PC-3 (cell line): ENCODE measurements at places on chromosomes 4 and X. TPM values are rescaled to one million over a fixed set of nuclear protein-coding genes. Genes with fewer than 3 reads are reported as not detected.

- H3K4me1 ChIP-seq, result no peaks in the 10 kb centered on the region
- no peaks in the 10 kb centered on the region for H3K36me3 ChIP-seq
- no peak overlapping the region for H3K4me3 ChIP-seq
- H3K27me3 ChIP-seq, result no peaks in the 10 kb centered on the region
Observed at GRCh38 chr4:38581426-38582106, 82.4 kb upstream of the KLF3 start.

GRCh38 chr4:188270273-188271069, 131.2 kb downstream of the TRIML1 start:
- H3K27me3 ChIP-seq, result no peaks in the 10 kb centered on the region
- H3K36me3 ChIP-seq, result no peaks in the 10 kb centered on the region
- H3K4me3 ChIP-seq, result no peak overlapping the region
- H3K27ac ChIP-seq, result no peak overlapping the region
- H3K4me1 ChIP-seq, result no peaks in the 10 kb centered on the region
- no peak for DNase-seq

DSPP gene
- 0.04 TPM in 1 of 2 replicates, not detected in the other for total RNA-seq

GRCh38 chr4:53586121-53586816, 5.0 kb downstream of the LNX1 start:
- no peaks in the 10 kb centered on the region for H3K36me3 ChIP-seq
- H3K4me3 ChIP-seq, result no peak overlapping the region
- no peaks in the 10 kb centered on the region for H3K27me3 ChIP-seq
- H3K4me1 ChIP-seq, result peaks cover 14% of the 10 kb centered on the region

DNA sequence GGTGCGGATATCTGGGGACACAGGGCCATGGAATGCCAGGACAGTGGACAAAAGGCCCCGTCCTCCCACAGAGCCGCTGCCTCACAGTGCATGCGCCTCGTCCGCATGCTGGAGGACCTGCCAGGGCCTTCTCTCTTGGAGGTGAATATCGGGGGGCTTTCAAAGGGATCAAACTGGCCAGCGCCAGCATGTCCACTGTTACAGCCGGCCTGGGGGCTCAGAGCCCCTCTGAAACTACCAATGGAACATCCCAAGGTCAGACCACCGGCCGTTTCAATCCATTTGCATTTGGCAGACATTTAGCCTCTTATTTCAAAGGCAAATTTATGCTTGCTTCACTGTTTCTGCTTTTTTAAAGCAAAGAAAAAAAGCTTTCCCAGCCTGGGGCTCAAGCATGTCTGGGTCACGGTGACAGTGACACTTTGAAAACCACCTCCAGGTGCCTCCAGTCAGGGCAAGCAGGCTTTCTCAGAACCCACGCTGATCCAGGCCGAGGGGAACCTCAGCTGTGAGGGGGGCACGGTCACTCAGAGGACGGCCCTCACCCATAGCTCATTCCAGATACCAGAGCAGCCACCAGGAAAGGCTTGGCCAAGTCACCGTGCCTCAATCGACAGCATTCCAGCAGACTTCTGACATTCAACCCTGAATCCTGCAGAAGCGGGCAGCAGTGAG, 57.2 kb downstream of the PPP2R2C start:
- DNase-seq, result no peak
- no peak overlapping the region for H3K4me3 ChIP-seq
- no peaks in the 10 kb centered on the region for H3K36me3 ChIP-seq
- H3K27me3 ChIP-seq, result no peaks in the 10 kb centered on the region
- no peaks in the 10 kb centered on the region for H3K4me1 ChIP-seq

DNA sequence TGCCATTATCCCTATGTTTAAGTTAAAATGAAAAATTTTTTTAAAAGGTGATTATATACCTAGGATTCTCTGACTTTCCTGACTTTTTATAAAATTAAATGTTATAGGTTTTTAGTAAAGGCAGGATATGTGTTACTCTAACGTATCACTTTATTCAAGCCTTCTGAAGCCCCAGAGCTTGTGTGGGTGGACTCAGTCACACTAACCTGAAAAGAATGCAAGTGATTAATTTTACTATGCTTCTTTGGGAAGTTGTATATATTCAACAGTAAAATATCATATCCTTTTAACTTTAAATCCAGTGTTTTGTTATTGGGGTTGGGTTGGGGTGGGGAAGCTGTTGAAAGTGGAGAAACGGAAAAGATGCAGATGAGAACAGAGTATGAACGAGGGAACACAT, 22.8 kb downstream of the PDLIM3 start:
- no peak overlapping the region for H3K4me3 ChIP-seq
- H3K27ac ChIP-seq, result no peak overlapping the region
- no peaks in the 10 kb centered on the region for H3K36me3 ChIP-seq
- H3K4me1 ChIP-seq, result peaks cover 25% of the 10 kb centered on the region
- peak; percentile 31 for DNase-seq

- no peaks in the 10 kb centered on the region for H3K36me3 ChIP-seq
- H3K4me3 ChIP-seq, result no peak overlapping the region
- H3K27me3 ChIP-seq, result no peaks in the 10 kb centered on the region
- no peak overlapping the region for H3K27ac ChIP-seq
- DNase-seq, result no peak
Observed at GRCh38 chr4:112927544-112927943, 121.9 kb upstream of the ANK2 start.

DNA sequence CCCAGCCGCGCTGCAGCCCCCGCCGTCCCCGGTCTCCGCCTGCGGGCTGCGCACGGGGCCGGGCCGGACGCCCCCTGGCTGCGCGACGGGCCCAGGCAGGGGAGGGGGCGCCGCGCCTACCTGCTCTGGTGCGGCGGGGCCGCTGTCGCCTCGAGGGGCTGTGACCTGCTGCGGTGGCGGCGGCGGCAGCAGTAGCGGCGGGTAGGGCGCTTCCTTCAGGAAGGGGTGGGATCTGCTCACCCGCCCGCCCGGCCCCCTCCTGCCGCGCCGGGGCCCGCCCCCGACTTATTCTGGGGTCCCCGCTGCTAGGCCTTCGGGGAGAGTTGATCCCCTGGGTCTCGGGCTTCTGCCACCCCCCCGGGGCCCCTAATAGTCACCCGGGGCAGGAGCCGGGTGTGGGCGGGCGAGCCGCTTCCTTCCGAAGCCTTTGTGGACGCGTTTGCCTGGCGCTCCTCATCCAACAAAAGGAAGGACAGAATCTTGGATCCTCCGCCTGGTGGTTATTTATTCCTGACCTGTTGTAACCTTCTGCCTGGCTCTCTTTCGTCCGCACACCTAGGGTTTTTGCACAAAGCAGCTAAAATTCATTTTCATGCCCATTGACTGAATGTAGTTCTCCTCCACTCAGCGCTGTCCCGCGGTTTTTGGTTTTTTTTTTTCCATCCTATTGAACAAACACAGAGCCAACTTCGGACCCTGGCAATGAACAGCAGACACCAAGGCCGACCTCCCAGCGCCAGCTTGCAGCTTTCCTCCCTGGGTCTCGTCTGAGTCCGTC, at the start of gene TMEM150C:
Gene TMEM150C (minus strand): TSS at position 203 of the 778 bp plus-strand sequence. CDS start 57,331 bp downstream, outside the sequence.
- no peaks in the 10 kb centered on the region for H3K4me1 ChIP-seq
- peak; percentile 5 for DNase-seq
- H3K4me3 ChIP-seq, result peak within 1 kb of the TSS; percentile 61
- H3K27me3 ChIP-seq, result peaks cover 17% of the 10 kb centered on the region

GRCh38 chr4:3465698-3466671, 2.9 kb downstream of the DOK7 start:
- H3K27me3 ChIP-seq, result no peaks in the 10 kb centered on the region
- H3K4me3 ChIP-seq, result no peak overlapping the region
- H3K4me1 ChIP-seq, result peaks cover 10% of the 10 kb centered on the region; the same call in 1 of the 2 replicates
- H3K36me3 ChIP-seq, result no peaks in the 10 kb centered on the region

DNA sequence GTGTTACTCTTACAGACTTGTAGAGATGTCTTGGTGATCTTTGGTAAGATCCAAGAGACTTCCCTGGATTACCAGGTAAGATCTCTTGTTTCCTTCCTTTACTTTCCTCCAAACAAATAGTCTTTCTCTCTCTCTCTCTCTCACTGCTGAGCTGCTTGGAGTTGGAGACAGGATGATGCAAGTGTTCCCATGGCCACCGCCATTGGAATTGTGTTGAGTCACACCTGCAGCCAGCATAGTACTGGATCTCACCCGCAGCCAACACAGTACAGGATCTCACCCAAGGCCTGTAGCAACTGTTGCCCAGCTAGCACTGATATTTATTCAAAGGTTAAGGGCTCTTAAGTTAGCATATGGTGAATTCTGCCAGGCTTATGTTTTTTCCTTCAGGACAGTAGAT, 1080.9 kb downstream of the FAT4 start:
- no peaks in the 10 kb centered on the region for H3K36me3 ChIP-seq
- no peak overlapping the region for H3K4me3 ChIP-seq
- no peak overlapping the region for H3K27ac ChIP-seq
- H3K27me3 ChIP-seq, result no peaks in the 10 kb centered on the region
- H3K4me1 ChIP-seq, result no peaks in the 10 kb centered on the region
- no peak for DNase-seq

- DNase-seq, result peak; percentile 80
- H3K36me3 ChIP-seq, result no peaks in the 10 kb centered on the region
- H3K4me1 ChIP-seq, result peaks cover 33% of the 10 kb centered on the region
Observed at GRCh38 chrX:68428431-68428830, 4.9 kb downstream of the OPHN1 start.

DNA sequence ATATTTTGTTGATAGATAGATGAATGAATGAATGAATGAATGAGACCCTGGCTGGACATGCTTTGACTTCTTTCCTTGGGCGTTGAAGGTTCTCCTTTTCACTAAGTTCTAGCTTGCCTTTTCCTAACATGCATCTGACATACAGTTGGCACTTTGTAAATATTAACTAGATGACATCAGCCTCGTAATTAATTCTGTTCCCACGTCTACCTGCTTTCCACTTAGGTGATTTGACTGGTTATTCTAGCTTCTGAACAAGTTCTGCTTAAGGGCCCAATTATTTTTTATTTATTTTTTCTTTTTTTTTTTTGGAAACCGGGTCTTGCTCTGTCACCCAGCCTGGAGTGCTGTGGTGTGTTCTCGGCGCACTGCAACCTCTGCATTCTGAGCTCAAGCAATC, 13.9 kb upstream of the RASL11B start:
- no peak overlapping the region for H3K4me3 ChIP-seq
- H3K27ac ChIP-seq, result no peak overlapping the region
- no peaks in the 10 kb centered on the region for H3K4me1 ChIP-seq
- DNase-seq, result no peak
- no peaks in the 10 kb centered on the region for H3K27me3 ChIP-seq

GRCh38 chr4:81620442-81620841, 148.7 kb upstream of the RASGEF1B start:
- no peaks in the 10 kb centered on the region for H3K36me3 ChIP-seq
- H3K4me1 ChIP-seq, result no peaks in the 10 kb centered on the region
- no peak overlapping the region for H3K27ac ChIP-seq
- H3K4me3 ChIP-seq, result no peak overlapping the region

PRPS2 gene
- 63.1 and 73.9 TPM in 2 replicates for total RNA-seq

TEX13B gene
- total RNA-seq, result not detected in 2 replicates

GRCh38 chr4:24278693-24279092, 305.7 kb downstream of the DHX15 start:
- no peak for DNase-seq
- H3K4me3 ChIP-seq, result no peak overlapping the region
- no peak overlapping the region for H3K27ac ChIP-seq
- H3K36me3 ChIP-seq, result no peaks in the 10 kb centered on the region
- H3K27me3 ChIP-seq, result peaks cover 18% of the 10 kb centered on the region; the same call in 1 of the 2 replicates
- H3K4me1 ChIP-seq, result no peaks in the 10 kb centered on the region

HTRA3 gene
- total RNA-seq, result 2.8 and 4.0 TPM in 2 replicates

DNA sequence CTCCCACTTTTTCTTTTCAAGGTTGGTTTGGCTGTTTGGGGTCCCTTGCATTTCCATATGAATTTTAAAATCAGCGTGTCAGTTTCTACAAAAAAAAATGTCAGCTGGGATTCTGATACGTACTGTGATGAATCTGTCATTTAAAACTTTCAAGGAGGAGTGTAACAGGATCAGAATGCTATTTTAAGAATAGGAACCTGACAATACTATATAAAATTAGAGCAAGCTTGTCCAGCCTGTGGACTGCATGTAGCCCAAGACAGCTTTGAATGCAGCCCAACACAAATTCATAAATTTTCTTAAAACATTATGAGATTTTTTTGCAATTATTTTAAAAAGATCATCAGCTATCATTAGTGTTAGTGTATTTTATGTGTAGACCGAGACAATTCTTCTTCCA, 56.5 kb downstream of the TMEM164 start:
- H3K36me3 ChIP-seq, result no peaks in the 10 kb centered on the region
- no peak overlapping the region for H3K27ac ChIP-seq
- peaks cover 5% of the 10 kb centered on the region; the same call in 1 of the 2 replicates for H3K4me1 ChIP-seq
- no peak for DNase-seq

TLL1 gene
- 4.8 and 5.0 TPM in 2 replicates for total RNA-seq

DNA sequence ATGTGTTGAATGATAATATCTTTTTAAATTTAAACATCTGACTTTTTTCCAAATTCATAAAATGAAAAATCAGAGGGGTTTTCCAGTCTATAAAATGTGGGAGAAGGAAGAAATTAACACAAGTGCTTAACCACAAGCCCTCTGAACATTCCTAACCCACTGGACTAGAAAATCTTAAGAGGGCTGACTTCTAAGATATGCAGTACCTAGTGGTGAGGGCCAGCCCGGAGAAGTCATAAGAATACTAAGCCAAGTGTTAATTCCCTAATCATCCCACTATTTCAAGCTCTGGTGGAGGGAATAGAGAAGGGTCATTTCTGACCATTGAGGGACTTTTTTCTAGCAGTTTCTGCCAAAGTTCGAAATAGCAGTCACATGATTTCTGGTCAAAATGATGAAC, 86.9 kb upstream of the NEIL3 start:
- H3K27me3 ChIP-seq, result no peaks in the 10 kb centered on the region
- no peaks in the 10 kb centered on the region for H3K4me1 ChIP-seq
- no peak overlapping the region for H3K4me3 ChIP-seq
- no peak for DNase-seq
- no peak overlapping the region for H3K27ac ChIP-seq

TMPRSS11F gene
- not detected in 2 replicates for total RNA-seq

DNA sequence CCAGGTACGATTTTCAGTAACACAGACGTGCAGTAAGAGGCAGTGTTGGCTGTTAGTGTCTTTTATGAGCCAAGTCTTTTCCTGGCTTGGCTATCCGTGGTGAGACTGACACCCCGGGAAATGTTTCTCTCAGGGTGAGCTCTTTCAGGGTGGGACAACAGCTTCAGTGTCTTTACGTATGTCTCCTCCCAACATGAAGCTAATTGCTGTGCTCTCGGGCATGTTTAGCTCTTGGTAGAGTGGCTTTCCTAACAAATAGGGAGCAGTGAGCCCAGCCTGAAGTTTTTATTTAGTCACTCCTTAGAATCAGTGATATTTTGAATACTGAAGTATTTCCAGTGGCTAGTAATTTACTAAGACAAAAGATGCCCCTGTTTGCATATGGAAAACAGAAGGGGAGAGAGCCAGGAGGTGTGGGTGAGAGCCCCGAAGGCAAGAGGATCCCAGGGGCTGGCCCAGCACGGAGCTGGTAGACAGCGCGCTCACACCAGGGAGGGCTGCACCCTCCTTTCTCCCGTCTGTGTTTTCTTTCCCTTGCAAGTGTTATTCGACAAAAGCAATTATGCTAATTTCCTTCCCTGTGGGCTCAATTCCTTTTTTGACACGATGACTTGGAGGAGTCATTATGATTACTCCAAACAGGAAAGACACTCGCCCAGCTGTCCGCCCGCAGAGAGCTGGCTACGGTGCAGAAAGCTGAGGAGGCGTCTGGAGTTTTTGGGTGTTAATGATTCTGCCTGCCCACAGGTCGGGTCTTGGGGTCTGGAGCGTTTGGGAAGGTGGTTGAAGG, 47.7 kb downstream of the PDGFRA start:
- DNase-seq, result no peak
- no peak overlapping the region for H3K27ac ChIP-seq
- no peak overlapping the region for H3K4me3 ChIP-seq
- peaks cover 24% of the 10 kb centered on the region for H3K4me1 ChIP-seq
- H3K36me3 ChIP-seq, result no peaks in the 10 kb centered on the region

GRCh38 chr4:137427411-137427810, 104.9 kb downstream of the PCDH18 start:
- no peaks in the 10 kb centered on the region for H3K27me3 ChIP-seq
- H3K27ac ChIP-seq, result no peak overlapping the region
- H3K4me3 ChIP-seq, result no peak overlapping the region
- H3K36me3 ChIP-seq, result no peaks in the 10 kb centered on the region
- no peak for DNase-seq

GPR50 gene
- total RNA-seq, result not detected in 2 replicates
